ENCODE measurements at places on chromosomes 13 and 19. TPM values are rescaled to one million over a fixed set of nuclear protein-coding genes. Genes with fewer than 3 reads are reported as not detected.
A peak's percentile ranks its signal among the peaks of the same experiment; 100 is the strongest.

Gene C13orf46
- 0.61 TPM for total RNA-seq

Gene WDR87
- not detected for total RNA-seq

- no peak for DNase-seq
- H3K27me3 ChIP-seq: no peaks in the 10 kb centered on the region
- no peak overlapping the region for H3K4me3 ChIP-seq
- H3K36me3 ChIP-seq: peaks cover 7% of the 10 kb centered on the region
- H3K4me1 ChIP-seq: no peaks in the 10 kb centered on the region
Measured at GRCh38 chr13:79419365-79419764, 13.3 kb upstream of the RBM26 start.

GRCh38 chr19:55692681-55693081, 17.7 kb downstream of the EPN1 start:
- no peaks in the 10 kb centered on the region for H3K4me1 ChIP-seq
- no peak overlapping the region for H3K4me3 ChIP-seq
- H3K27me3 ChIP-seq: no peaks in the 10 kb centered on the region
- peaks cover 41% of the 10 kb centered on the region for H3K36me3 ChIP-seq

DNA sequence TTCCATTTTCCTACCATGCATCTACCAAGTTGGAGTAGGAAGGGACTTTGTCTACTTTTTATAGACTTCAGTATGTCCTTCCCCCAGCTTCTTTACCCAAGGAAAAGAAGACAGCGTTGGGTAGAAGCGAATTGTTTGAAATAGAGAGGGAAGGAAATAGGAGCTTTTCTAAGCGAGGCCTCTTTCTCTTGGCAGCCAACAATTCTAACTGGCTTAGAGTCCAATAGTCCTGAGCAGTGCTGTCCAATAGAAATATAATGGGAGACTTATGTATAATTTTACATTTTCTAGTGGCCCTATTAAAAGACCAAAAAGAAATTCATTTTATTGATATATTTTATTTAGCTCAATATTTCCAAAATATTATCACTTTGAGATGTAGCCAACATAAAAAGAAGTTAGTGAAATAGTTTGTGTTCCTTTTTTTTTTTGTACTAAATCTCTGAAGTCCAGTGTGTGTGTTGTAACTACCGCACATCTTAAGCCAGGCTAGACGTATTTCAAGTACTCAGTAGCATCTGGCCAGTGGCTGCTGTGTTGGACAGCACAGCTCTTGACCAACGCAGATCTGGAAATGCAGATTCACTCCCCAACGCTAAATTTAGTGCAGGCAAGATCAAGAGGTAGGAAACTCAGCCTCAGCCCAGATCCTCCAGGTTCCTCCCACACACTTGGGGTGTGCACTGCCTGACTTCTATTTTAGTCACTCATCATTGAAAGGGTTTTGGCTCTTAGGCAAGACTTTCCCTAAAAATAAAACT, 179.2 kb downstream of the SHISA2 start:
- H3K4me3 ChIP-seq: peak overlapping the region; percentile 32

DNA sequence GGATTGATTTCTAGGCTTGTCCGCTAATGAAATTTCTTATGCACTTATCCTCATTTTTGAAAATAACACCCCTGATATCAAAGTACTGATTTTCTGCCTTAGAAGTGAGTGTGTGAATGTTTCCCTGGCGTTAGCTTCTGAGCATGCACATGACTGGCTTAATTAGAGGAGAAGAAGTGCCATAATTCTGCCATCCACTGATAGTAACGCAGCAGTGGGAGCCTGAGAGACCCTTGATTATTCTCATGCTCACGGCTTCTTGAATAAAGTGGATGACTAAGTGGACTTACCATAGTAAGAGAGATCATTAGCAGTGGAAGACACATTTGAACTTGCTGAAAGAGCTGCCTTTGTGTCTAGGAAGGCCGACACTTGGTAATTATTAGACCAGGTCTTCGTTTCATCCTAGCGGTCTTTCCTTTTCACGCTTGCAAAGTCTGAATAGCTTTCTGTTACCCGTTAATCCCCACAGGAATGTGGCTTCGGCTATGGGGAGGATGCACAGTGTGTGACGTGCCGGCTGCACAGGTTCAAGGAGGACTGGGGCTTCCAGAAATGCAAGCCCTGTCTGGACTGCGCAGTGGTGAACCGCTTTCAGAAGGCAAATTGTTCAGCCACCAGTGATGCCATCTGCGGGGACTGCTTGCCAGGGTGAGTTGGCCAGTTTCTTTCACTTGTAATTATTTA, 45.3 kb downstream of the TNFRSF19 start:
- no peak overlapping the region for H3K4me3 ChIP-seq
- H3K27me3 ChIP-seq: peaks cover 28% of the 10 kb centered on the region
- H3K27ac ChIP-seq: no peak overlapping the region
- DNase-seq: no peak
- H3K36me3 ChIP-seq: no peaks in the 10 kb centered on the region
- peaks cover 1% of the 10 kb centered on the region for H3K4me1 ChIP-seq

DNA sequence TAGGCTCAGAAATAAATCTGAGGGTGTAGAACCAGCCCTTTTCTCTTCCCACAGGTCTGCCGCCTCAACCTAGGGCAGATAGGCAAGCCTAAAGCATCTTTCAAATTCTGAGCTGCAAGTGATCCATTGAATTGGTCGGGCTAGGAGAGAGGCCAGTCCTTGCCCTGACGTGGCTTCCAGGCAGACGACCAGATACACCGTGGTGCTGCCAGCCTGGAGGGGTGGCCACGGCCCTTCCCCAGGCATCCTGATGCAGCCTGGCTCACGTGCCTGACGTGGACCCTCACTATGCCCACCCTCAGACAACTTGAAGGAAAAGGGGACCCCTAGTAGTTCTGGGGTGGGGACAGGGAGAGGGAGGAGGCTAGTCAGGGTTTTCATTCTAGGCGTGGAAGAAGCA, 859.3 kb upstream of the KLHL1 start:
- H3K4me3 ChIP-seq: no peak overlapping the region
- no peak overlapping the region for H3K27ac ChIP-seq
- no peaks in the 10 kb centered on the region for H3K36me3 ChIP-seq
- DNase-seq: no peak
- H3K4me1 ChIP-seq: no peaks in the 10 kb centered on the region
- no peaks in the 10 kb centered on the region for H3K27me3 ChIP-seq

Gene SAMD4B
- 71.4 TPM for total RNA-seq

DNA sequence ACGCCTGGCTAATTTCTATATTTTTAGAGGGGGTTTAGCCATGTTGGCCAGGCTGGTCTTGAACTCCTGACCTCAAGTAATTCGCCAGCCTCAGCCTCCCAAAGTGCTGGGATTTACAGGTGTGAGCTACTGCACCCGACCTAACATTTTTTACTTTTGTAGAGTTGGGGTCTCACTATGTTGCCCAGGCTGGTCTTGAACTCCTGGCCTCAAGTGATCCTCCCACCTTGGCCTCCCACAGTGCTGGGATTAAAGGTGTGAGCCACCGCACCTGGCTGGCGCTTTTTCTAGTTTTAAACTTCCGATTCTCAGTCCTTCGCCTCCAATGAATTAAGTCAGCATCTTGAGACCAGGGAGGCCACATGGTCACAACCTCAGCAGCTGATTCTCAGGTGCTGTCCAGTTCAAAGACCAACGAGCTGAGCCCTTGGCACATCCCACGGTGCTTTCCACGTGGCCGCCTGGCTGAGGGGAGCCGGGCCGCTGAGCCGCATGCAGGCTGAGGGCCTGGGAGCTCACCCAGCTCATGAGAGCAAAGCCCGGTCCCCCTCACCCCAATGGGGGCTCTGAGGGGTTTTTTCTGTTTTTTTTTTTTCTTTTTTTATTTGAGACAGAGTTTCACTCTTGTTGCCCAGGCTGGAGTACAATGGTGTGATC, 9.1 kb downstream of the AP3D1 start:
- H3K4me1 ChIP-seq: peaks cover 5% of the 10 kb centered on the region
- DNase-seq: no peak
- H3K36me3 ChIP-seq: peaks cover 12% of the 10 kb centered on the region
- no peaks in the 10 kb centered on the region for H3K27me3 ChIP-seq
- H3K27ac ChIP-seq: no peak overlapping the region
- H3K4me3 ChIP-seq: no peak overlapping the region

Gene KISS1R
- total RNA-seq: 16.8 TPM

DNA sequence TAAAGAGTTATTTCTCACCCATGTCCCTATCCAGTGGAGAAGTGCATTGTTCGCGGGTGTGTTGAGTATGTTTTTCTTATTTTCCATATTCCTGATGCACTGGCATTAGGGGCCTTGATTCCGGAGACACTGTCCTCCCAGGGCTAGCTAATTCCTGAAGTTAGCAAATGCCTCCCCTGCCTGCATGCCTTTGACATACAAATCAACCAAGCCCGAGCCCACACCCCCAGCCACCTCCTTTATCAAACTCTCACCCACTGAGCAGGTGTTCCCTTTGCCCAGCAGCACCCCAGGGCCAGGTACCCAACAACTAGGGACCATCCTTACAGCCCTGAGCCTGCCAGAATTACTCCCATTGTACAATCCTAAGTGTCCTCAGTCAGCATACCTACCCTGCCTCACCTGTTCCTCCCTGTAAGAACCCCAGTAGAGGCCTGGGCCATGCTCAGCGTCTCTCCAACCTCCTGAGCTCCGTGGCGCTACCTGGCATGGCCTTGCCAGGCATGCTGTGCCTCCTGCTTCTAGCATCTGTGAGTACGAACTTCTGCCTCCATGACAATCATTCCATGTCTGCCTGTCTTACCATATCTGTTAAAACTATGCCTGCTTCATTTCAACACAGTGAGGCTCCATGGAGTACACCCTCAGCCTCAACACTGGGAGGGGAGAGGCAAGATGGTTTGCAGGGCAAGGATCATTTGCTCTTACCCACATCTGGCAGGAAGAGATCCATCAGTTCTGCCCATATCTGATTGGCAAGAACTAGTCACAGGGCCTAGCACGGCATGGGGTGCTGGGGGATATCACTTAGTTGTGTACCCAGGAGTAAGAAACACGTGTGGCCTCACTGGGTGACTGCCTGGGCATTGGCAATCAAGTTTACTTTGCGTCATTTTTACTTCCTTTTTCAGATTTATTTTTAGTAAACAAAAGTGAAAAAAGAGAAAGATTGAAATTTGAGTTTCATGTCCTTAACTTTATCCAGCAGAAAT, 203.9 kb downstream of the SHISA2 start:
- H3K27me3 ChIP-seq: peaks cover 2% of the 10 kb centered on the region
- H3K4me3 ChIP-seq: peak overlapping the region; percentile 18
- DNase-seq: no peak
- peaks cover 41% of the 10 kb centered on the region for H3K4me1 ChIP-seq
- peak overlapping the region; percentile 19 for H3K27ac ChIP-seq

Gene OVOL3
- total RNA-seq: not detected

DNA sequence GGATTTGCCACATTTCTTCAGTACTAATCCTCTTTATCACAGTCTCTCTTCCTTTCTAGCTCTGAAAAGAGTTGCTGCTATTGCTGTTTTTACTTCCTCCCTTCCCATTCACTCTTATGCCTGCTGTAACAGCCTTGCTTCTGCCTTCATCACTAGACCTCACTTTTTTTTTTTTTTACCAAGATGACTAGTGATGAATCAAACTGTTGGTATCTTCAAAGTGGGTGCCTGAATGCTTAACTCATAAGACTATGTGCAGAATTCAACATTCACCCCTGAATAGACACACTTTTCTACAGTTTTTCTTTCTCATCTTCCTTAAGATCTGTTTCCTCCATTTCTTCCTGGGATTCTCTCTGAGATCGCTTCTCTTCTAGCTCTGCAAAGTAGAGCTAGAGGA, 217.2 kb upstream of the HTR2A start:
- no peaks in the 10 kb centered on the region for H3K36me3 ChIP-seq
- H3K27me3 ChIP-seq: peaks cover 3% of the 10 kb centered on the region
- no peak overlapping the region for H3K4me3 ChIP-seq
- no peak for DNase-seq

- H3K4me1 ChIP-seq: peaks cover 17% of the 10 kb centered on the region
- no peaks in the 10 kb centered on the region for H3K36me3 ChIP-seq
- peaks cover 19% of the 10 kb centered on the region for H3K27me3 ChIP-seq
- no peak overlapping the region for H3K27ac ChIP-seq
- H3K4me3 ChIP-seq: no peak overlapping the region
Measured at GRCh38 chr19:35438527-35438926, 9.5 kb upstream of the FFAR2 start.

DNA sequence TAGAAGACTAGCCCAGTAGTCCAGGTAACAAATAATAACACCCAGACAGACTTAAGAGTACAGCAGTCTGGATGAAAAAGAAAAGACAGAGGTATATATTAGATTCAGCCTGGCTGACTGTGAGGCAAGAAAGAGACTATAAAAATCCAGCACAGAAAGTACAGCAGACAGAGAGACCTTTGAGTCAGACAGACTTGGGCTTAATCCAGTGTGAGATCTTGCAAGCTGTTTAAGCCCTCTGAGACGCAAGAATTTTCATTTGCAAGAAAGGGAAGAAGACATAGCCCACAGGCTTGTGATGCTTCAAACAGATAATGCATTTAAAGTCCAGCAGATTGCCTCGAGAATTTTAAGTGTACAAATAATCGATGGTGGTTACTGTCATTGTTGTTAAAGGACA, 471.4 kb downstream of the LIG4 start:
- no peak overlapping the region for H3K27ac ChIP-seq
- H3K27me3 ChIP-seq: no peaks in the 10 kb centered on the region
- H3K4me3 ChIP-seq: no peak overlapping the region
- no peaks in the 10 kb centered on the region for H3K4me1 ChIP-seq
- H3K36me3 ChIP-seq: no peaks in the 10 kb centered on the region
- DNase-seq: no peak

Gene TRPC4
- not detected for total RNA-seq

Gene SNRPD2
- 810 TPM for total RNA-seq

Gene ZIK1
- 2.8 TPM for total RNA-seq

DNA sequence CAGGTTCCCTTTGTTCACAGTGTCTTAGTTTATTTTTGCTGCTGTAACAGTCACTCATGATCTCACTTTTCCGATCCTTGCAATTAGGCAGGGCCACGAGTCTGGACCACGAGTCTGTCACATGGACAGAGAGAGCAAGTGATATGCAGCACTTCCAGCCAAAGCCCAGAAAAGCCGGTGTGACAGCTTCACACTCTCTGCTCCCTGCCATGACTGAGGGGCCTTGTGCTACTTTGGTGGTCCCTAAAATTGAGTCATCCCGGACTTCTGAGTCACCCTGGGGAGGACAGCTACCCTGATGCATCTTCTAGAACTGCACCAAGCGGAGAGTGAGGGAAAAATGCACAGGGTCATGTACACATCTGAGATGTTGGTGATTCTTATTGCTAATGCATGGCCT, 179.6 kb downstream of the EFNB2 start:
- no peak overlapping the region for H3K27ac ChIP-seq
- DNase-seq: no peak
- H3K36me3 ChIP-seq: no peaks in the 10 kb centered on the region
- H3K4me3 ChIP-seq: no peak overlapping the region
- peaks cover 4% of the 10 kb centered on the region for H3K27me3 ChIP-seq
